Left renal pelvis (tissue), 4 donors: ENCODE measurements at places on chromosomes 11 and 22.

DNA sequence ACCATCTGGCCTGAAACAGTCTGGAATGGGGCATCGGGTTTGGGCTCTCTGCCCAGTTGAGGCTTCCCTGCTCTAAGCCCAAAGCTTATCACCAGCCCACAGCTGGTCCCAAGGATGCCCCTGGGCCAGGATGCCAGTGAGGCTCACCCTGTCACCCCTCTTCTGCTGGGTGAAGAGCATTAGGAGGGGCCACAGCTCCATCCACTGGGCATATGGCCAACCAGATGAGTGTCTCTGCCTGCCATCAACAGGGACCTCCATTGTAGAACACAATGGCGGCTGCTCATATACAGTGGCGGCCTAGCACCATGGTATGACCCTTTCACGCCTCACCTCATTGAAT, 5.6 kb downstream of the CHST1 start:
- DNase-seq = no peak

DNA sequence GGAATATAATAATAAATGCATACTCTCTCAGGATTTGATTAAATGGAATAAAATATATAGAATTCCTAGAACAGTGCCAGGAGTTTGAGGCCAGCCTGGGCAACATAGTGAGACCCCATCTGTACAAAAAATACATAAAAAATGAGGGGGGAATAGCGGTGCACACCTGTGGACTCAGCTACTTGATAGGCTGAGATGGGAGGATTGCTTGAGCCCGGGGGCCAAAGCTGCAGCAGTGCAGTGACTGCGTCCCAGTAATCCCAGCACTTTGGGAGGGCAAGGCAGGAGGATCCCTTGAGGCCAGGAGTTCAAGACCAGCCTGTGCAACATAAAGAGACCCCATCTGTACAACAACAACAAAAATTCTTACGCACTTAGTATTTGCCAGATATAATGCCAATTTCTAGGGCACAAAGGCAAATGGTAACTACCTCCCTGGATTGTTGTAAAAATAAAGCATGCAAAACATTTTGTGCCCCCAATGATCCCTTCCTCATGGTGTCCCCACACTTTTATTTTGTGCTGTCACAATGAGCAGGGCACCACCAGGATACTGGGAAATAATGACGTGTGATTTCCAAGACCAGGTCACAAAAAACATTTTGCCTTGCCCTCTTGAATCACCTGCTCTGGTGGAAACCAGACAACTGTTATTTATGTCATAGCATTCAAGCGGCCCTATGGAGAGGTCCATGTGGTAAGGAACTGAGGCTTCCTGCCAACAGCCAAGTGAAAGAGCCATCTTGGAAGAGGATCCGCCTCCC, 18.3 kb upstream of the ZNF280A start:
- no peak for DNase-seq

DNA sequence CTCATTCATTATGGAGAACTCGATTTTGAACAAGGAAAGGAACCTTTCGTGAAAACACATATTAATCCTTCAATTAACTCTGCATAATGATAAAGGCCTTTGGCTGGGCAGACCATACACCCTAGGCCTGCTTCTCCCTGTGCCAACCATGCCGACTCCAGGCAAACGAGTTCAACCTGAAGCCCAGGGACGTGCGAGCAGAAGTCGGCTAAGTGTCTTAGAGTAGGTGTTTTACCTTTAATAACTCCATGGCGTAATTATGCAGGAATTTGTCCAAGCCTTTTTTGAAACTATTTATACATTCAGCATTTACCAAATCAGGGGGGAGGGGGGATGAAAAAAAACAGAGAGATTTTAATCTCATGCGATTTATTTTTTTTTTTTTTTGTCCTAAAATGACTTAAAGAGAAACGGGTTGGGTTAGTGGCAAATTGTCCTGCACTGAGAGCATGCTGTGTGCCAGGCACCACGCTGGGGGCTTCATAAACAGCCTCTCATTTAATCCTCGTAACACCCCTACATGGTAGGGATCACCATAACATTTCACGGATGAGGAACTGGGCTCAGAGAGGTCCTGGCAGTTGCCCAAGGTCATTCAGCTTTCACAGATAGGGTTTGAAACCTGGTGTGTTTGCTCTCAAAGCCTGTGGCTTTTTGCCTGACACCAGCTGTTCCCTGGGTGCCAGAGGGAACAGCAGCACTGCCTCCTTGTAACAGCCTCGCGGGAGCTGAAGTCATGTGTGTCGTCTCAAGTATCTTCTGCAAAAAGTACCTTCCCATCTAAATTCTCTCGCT, 423.9 kb downstream of the MN1 start:
- DNase-seq = no peak

GRCh38 chr11:44531636-44532035, 33.8 kb upstream of the CD82 start:
- DNase-seq = no peak

DNA sequence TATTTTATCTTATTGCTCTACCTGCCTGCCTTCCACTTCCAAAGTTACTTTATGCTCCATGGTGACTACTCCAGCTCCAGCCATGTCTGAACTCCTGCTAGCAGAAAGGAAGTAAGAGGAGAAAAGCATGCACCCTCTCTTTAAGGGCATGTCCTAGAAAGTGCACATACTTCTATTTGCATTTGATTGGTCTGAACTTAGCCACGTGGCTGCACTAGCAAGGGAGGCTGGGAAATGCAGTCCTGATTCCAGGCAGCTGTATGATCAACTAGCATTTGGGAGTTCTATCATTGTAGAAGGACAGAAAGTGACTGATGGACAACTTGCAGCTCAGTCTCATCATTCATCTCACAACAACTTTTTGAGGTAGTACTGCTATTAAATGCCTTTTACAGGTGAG, 515.7 kb downstream of the BUD13 start:
- DNase-seq = no peak

DNA sequence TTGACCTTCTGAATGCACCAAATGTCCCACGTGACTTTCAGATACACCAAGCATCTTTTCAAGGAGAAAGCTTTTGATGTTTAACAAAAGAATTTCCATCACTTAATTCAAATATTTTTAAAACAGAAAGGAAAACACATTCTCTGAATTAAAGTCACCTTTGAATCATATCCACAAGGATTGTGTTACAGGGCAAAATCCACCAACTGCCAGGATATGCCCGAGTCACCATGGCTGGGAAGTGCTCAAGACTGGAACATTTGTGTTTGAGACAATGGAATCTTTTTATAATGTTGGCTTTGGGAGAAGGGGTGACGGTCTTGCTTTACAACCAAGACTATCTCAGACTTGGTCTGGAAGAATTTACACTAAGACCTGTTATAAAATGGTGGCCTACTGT, 40.8 kb downstream of the BID start:
- DNase-seq = no peak

- no peak for DNase-seq
Observed at GRCh38 chr22:30209642-30210041, 36.9 kb downstream of the LIF start.

GRCh38 chr11:128608746-128609407, 21.5 kb upstream of the ETS1 start:
- no peak for DNase-seq

DNA sequence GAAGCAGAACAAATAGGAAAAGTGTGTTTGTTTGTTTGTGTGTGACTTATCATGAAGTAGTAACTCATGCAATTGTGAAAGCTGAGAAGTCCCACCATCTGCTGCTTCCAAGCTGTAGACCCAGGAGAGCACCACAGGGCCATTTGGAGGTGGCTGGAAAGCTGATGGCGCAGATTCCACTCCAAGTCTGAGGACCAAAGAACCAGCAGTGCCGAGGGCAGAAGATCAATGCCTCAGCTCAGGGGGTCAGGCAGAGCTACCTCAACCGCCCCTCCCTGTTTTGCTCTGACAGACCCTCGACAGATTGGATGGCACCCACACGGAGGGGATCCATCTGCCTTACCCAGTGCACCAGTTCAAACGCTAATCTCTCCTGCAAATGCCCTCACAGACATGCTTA, 896.2 kb downstream of the BRD1 start:
- no peak for DNase-seq

- DNase-seq = no peak
Observed at GRCh38 chr22:42372976-42373375, 59.2 kb downstream of the NFAM1 start.

DNA sequence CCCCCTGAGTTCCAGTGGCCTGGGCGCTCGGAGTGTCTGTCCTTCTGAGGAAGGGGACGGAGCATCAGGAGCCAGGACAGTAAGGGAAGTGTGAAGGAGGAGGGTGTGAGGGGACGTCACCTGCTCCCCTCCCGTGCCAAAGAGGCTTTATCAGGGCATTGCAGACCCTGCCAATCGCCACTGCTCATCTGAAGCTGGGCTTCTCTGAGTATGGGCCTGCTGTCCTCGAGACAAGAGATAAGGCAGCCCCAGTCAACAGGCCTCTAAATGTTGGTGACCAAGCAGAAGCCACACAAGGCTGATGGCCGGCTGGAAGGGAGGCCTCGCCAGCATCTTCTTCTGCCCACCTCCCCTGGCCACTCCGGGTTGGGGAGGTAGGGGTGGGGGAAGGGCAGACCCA, 29.8 kb downstream of the LIF start:
- no peak for DNase-seq

DNA sequence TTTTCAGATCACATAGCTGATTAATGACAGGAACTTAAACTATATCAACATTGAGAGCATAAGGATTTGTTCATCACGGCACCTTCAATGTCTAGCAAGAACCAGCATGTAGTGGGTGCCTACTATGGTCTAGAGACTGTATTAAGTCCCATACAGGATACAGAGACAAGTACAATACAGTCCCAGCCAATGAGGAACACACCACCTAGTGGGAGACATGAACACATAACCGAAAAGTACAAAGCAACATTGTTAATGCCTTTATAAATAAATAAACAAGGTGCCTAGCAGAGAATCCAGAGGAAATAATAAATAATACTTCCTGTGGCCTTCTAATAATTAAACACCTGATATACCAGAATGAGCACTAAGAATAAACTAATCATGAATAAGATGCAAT, 87.7 kb upstream of the OPCML start:
- no peak for DNase-seq

DNA sequence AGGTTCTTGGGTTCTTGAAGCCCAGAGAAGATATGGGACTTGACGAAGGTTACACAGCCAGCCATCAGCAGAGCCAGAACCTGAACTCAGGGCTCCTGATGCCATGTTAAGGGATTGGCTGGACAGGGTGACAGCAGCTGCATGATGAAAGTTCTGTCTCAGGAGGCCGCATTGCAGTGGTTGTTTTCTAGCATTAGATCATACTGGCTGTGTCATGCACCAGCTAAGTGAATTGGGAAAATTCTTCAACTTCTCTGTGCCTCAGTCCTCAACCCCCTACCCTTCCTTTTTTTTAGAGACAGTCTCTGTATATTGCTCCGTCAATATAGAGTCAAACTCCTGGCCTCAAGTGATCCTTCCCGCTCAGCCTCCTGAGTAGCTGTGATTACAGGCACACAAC, 5.4 kb upstream of the LTBP3 start:
- no peak for DNase-seq

DNA sequence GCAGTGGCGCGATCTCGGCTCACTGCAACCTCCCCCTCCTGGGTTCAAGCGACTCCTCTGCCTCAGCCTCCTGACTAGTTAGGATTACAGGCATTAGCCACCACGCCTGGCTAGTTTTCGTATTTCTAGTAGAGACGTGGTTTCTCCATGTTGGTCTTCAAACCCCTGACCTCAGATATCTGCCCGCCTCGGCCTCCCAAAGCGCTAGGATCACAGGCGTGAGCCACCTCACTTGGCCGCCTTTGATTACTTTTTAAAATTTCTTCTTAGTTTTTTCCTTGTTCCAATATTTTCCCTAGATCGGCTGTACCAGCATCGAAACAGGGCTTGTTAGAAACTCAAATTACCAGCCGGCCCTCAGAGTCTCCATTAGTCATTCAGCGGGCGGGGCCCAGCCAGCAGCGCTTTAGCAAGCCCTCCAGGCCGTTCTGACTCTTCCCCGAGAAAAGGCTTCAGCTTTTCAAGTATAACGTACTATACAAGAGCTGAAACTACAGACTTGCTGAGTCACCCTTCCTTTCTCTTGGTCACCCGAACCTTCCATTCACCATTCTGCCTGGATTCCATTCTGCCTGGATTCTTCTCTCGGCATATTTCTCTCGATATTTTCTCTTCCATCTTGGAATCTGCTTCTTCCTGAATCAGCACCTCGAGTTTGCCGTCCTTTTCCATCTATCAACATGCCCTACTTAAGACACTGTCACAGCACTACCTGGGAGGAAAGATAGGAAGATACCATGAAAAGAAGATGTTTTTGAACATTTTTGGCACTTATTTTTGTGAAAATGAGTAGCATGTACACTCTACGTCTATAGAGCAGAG, 6.7 kb upstream of the CAPRIN1 start:
- no peak for DNase-seq

GRCh38 chr22:30386608-30386959, 627 bp downstream of the RNF215 start:
- DNase-seq = no peak

DNA sequence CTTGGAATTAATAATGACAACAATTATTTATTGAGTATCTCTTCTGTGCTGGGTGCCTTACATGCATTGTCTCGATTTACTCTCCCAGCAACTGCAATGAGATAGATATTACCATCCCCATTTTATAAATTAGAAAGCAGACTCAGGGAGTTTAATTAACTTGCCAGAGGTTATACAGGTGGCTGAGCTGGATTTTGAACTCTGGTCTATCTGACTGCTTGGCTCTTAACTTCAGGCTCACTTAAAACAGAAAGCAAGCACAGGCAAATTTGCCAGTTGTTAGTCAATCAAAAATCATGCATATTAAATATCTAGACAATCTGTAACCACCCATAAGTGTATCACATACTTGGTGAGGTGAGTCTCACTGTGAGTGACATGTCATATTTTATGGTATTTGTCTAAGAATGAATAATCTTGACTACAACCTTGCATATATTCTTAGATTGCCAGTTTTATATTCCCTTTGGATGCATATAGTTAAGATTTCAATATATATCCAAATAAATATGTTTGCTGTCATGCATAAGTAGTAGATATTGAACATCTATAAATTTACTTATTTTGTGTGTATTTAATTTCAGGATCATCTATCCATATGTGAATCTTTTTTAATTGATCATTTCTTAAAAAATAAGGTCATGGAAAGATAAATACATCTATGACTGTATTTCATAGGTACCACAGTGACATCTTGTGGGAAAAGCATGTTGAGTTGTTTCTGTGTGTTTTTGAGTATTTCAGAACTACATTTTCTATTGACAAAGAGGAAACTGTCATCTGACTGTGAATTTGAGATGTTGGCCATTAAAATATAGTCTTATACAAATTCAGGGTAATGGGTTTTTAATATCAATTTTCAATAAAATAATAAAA, 112.0 kb upstream of the ARHGAP42 start:
- no peak for DNase-seq

- DNase-seq = no peak
Observed at GRCh38 chr11:128343135-128343514, 244.2 kb downstream of the ETS1 start.
